Activated T-helper 17 cell treated with anti-CD3 and anti-CD28 coated beads, Interleukin-2, amount 50 U/mL, for 72 hours (primary cell): ENCODE measurements at places on chromosomes 16 and 17.
A peak's percentile ranks its signal among the peaks of the same experiment; 100 is the strongest.

DNA sequence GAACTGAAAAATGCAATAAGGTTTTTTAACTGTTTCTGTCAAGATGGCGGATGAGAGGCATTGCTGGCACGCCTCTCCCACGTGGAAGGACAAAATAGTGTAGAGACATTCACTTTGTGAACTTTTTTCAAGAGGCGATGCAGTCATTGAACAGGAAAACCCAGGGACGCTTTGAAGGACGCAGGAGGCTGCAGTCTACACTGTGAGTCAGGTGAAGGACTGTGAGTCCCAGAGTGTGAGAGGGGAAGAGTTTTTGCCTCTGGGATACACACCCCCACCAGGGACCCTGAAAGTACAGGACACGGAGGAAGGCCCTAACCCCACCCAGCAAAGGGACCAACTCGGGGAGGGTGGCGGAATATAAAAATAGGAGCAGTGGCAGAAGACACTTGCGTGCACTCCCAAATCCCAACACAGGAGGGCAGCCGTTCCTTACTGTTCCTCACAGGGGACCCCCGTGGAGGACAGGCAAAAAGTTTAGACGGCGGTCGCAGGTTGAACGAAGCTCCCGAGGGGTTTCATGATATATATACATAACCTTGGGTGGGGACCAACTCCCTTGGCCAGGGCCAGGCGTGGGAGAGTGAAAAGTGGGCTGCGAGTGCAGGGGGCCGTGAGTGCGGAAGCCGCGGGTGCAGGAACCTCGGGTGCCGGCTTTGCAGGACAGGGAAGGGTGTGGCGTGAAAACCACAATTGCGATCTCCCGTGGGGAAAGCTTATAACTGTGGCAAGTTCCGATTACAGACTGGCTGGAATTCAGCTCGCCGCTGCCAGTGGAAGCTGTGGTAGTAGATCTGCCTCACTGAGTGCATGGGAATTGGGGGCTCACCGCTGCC, 82.0 kb upstream of the ALOX12 start:
- peak; percentile 70 for ATAC-seq

- no peak for ATAC-seq
Measured at GRCh38 chr17:79808763-79809529, 12.1 kb upstream of the CBX8 start.

DNA sequence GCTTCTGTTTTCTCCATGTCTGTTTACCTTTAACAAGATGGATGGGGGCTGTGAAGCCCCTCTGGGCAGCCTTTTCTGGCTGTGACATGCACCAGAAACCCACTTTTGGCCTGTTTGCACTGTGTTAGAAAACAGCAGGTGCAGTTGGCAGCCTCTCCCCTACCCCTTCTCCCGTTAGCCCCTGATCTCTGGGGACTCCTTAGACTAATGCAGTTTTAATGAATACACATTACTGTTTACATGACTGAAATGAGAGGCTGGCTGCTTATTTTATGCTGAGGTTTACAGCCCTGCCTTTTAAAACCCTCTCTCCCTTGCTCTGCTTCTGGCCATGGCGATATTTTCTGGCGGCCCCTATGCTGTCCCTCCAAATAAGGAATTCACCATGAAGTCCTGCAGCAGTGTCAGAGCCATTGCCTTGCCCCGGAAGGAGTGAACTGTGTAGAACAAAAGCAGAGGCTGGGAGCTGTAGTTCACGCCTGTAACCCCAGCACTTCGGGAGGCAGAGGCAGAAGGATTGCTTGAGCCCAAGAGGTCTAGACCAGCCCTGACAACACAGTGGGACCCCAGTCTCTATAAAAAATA, 79.3 kb downstream of the PRKCB start:
- ATAC-seq: no peak

DNA sequence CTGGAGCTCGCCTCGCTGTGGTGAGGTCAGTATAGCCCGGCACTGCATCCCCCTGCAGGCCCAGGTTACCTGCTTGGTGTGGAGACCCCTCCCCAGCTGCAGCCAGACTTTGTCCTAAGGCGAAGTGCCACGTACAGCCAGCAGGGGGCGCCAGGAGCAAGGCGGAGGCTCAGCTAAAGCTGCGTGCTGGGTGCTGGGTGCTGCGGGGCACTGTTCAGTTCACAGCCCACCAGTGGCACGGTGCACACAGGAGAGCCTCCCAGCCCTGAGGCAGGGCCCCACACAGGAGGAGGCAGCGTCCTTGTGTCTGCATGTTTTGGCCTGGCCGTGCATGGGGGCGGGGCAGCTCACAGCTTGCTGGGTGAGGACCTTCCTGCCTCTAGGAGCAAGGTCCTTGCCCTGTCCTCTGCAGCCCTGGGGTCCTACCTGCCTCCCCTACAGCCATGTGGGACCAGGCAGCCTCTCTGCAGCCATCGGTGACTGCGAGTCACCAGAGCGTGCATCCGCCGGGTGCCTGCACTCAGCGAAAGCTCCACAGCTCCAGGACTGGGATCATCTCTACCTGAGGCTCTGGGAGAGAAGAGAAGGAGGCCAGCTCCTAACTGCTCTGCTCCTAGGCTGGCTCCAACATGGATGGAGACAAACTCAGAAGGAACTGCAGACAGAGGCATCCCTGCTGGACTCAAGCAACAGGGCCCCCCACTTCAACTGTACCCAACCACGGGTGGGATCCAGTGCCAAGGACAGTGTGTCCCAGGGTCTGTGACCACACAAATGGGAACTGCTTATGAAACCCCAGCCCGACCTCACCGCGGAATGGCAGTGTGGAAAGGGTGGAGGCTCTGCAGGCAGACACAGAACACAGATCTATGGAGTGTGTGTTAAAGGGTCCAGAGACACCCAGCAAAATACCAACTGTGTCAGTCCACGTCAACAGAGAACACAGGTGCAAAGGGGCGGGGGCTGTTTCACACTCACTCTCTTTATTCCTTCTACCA, 19.0 kb downstream of the SLC7A5 start:
- ATAC-seq: peak; percentile 51

- peak; percentile 79 for ATAC-seq
Measured at GRCh38 chr17:7280519-7281073, 922 bp upstream of the SLC2A4 start.

- ATAC-seq: peak; percentile 62
Measured at GRCh38 chr16:89319886-89320781, 102.6 kb downstream of the ZNF778 start.

DNA sequence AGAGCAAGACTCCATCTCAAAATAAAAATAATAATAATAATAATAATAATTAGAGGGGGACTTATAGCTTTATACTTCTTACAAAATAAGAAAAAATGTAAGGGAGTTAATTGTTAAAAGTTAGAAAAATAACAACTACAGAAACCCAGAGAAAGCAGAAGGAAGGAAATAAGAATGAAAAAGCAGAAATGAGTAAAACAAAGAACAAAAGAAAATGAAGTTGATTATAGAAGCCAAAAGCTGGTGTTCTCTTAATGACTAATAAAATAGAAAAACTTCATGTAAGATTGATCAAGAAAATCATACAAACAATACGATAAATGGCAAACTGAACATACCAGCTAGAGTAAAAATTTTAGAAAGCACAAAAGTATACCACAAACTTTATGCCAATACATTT, 6.8 kb upstream of the NSMCE1 start:
- ATAC-seq: no peak

- no peak for ATAC-seq
Measured at GRCh38 chr17:51439395-51440229, 179.3 kb downstream of the UTP18 start.

DNA sequence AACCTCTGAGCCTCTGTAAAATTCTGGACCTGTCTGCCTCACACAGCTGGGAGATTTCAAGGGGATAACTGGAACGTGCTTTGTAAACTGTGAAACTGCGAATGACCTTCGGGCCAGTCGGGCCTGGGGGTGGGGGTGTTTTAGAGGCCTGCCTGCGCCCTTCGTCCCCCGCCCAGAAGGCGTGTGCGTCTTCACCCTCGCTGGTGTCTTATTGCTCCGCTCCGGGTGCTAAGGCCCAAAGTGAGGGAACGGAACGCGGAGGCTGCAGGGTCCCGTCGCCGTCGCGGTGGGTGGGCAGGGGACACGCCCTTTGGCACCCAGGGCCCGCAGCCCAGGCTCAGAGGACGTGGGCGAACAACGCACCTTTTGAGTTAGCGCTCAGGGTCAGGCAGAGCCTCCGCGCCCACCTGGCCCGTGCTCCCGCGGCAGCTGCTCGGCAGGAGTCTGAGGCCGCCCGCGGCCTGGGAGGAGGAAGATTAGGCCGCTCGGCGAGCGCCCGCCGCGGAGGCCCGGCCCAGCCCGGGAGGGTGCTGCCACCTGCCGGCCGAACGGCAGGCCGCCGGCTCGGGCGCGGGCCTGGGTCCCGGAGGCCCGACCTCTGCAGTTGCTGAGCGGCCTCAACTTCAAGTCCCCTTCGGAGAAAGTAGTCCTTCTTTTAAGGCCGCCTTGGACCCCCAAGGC, 29.7 kb downstream of the DCAKD start:
- peak; percentile 81 for ATAC-seq

GRCh38 chr17:80953471-80954315, 37.9 kb upstream of the CHMP6 start:
- peak; percentile 6 for ATAC-seq

GRCh38 chr16:3564130-3564888, 12.9 kb downstream of the NLRC3 start:
- ATAC-seq: no peak

- ATAC-seq: no peak
Measured at GRCh38 chr17:21817791-21818364, 125.6 kb downstream of the KCNJ18 start.

DNA sequence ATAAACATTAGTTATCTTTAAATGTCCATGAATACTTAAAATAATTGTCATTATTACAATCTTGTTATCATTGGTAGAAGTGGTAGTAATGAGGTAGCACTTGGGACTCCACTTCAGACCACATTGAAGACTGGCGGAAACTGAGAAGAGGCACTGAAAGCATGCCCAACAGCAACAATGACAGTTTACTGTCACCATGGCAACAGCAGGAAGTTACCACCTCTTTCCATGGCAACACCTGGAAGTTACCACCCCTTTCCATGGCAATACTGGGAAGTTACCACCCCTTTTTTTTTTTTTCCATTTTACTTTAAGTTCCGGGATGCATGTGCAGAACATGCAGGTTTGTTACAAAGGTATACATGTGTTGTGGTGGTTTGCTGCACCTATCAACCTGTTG, 494.9 kb upstream of the RBFOX1 start:
- ATAC-seq: no peak

DNA sequence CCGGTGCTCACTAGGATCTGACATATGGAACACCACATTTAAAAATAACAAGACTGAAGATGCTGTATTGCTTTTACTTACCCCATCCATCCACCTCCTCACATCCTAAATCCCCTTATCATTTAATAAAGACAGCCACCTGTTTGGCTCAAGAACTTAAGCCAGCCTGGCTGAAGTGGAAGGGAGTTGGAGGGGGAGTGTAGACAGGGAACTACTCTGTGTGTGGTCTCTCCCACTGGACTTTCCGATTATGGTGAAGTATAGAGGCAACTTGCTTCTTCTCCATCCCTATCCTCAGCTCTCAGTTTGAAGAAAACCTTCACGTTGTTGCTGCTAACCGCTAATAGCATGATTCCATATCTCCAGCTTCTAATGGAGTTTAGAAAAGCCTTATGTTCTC, 313.4 kb downstream of the CDH11 start:
- no peak for ATAC-seq

DNA sequence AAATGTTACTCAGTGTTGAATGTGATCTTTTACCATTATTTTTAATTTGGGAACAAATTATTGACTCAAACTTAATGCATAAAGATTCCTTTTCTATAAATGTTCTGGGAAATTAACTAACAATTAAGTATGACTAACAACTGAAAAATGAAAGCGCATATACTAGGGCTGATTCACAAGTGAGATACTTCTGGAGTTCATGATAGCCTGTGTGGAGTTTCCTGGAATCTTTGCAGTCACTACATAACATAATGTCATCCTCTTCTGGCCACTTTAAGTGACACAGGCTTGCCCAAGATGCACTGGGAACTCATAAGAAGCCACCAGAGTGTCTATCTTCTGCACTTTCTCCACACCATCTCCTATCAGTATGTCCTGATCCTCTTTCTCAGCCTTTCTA, 450.3 kb upstream of the CDH11 start:
- no peak for ATAC-seq

DNA sequence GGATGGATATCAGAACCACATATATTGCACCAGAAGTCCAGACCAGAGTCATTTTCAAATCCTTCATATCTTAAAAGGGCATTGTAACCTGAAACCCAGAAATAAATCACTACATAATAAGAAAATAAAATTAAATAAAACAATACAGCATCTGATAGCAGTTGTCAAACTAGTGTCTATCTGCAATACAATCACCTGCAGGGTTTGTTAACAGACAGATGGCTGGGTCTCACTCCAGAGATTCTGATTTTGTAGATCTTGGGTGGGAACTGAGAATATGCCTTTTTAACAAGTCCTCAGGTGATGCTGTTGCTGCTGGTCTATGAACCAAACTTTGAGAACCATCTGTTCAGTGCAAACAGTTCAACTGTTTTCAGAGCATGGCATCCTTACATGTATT, 37.6 kb downstream of the NME2 start:
- no peak for ATAC-seq

DNA sequence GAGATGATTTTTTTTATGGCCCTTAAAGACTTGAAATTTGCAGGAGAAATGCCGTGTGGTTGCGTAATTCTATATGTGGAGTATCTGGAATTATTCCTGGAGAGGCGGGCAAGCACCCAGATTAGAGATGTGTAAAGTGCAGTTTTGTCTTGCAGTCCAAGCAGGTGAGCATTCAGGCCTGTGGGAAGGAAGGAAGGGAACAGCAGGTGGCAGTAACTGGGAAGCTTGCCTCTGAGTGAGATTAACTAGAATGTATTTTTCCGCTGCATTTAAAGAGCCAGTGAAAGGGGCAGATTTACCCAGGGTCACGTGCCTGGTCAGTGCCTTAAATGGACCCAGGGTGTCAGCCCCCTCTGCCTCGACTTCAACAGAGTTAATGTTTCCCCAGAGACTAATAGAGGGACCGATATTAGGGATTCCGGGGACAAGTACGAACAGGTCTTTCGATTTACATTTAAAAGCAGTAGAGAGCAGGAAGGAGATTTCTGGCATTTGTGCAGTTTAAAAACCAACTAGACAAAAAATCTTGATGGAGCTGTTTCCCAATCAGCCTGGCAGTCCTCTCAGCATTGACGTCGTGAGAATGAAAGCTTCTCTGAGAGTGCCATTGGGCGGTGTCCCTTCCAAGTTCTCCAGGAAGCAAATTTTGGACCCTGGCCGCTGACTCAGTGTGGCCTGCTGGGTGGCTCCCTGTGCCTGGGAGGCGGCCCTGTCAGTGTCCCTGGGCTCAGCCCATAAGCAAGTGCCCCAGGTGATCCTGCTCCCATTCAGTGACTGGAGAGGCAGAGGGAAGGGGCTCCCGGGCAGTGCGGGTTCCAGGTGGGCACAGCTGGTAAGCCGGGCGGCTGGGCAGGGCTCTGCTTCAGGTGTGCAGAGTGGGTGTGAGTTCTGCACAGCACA, 38.2 kb downstream of the KSR1 start:
- no peak for ATAC-seq

GRCh38 chr17:73754886-73755400, 110.7 kb upstream of the SDK2 start:
- no peak for ATAC-seq
